Endodermal cell (in vitro differentiated cells): ENCODE measurements at places on chromosomes 1 and 21.

GRCh38 chr1:87215592-87215991 is 113.1 kb upstream of the LMO4 start:
- no peak for DNase-seq

DNA sequence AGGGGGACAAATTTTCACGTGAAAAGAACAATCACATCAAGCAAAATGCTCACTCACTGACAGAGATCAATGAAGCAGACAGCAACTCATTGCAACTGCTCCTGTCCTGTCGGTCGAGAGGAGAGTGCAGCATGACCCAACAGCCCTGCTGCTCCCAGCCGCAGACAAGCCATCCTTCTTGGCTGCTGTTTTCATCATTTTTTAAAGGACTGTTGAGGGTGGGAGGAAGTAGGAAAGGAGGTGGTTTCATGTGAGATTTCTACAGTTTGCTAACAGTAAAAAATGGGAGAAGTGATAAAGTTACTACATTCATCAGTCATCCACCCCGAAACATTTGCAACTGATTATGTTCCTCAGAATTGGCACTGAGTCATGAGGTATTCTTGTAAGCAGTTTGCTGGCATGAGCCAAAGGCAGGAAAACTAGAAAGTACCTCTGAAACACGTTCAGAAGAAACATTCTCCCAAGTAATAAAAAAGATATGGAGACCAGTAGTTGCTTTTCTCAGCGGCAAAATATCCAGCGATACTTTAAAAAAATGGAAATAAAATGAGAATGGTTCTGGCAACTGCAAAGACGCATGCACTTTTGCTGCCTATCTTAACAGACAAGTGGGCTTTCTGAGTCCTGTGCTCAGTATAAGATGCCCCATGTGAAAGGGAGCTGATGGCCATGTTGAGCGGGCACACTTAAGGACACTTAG is 72.0 kb upstream of the CLDN14 start:
- DNase-seq: no peak

DNA sequence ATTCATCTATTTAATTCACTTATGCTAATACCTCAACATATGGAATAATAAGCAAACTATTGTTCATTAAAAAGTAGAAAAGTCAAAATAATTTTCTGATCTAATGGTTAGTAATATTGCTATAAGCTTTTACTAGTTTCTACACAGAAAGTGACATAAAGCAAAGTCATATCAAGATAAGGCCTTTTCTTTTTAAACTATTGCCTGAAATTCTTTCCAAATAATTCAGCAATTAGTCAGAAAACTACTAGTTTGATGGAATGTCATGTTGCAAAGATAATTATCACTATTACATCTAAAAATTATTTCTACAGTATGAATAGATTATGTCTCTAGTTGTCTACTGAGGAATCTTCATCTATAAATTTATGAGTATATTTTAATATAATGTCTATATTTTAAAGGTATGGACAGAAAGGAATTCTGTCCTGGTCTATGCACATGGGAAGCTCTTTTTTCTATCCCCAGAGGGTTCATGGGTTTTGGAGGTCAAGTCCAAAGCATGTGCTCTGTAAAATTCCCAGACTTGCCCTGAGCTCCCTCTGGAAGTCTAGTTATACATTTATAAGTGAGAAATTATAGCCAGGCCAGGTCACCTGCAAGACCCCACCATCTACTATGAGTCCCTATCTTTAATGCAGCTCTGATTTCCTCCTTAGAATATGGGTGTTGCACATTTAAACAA is 84.6 kb upstream of the DPYD start:
- DNase-seq: no peak

DNA sequence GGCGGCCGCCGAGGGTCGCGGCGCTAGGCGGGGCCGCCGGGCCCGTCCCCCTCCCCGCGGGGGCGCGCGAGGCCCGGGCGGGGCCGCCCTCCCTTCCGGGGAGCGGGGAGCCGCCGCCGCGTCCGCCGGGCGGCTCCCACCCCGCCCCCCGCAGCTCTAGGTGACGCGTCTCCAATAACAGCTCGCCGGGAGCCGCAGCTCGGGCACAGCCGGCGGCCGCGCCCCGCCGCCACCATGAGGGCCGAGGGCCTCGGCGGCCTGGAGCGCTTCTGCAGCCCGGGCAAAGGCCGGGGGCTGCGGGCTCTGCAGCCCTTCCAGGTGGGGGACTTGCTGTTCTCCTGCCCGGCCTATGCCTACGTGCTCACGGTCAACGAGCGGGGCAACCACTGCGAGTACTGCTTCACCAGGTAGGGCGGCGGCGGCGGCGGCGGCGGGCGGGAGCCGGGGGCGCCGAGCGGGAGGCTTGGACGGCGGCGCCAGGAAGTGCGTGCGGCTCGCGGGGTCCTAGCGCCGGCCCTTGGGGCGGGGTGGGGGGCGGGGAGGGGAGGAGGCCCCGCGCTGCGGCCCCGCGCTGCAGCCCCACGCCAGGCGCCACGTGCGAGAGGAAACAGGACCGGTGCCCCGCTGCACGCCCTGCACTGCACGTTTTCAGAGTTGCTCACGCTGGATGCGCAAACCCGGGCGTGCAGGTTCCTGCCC is at the start of gene SMYD2:
Gene SMYD2 (plus strand): TSS at position 139 of the 699 bp plus-strand sequence. CDS start 96 bp downstream, at position 235.
- DNase-seq: peak; percentile 90

- DNase-seq: peak; percentile 85
Measured at GRCh38 chr1:101235696-101236515, 913 bp upstream of the S1PR1 start.
